Stimulated activated CD8-positive, alpha-beta memory T cell treated with anti-CD3 and anti-CD28 coated beads, Interleukin-12 subunit alpha, Interleukin-12 subunit beta, amount 100 ng/mL, for 1 hour (primary cell): ENCODE measurements at places on chromosomes 13 and 19.

GRCh38 chr19:46386996-46387712 lies 26.2 kb downstream of the CCDC8 start:
- DNase-seq = no peak

DNA sequence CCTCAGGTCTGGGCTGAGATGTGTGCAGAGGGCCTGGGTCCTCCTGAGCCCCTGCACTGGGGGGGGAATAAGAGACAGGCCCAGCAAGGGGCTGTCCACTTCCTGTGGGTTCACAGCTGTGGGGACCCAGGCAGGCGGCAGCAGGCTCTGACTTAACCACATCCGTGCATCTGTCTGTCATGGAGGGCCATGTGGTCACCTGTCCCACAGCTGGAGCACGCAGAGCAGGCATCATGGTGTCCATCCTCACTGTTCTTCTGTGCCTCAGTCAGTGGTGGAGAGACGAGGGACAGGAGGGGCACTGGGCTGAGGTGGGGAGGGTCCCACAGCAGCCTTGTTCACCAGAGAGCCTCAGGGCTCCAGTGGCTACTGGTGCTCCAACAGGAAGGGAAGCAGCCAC lies 16.3 kb upstream of the KIR3DL3 start:
- DNase-seq = no peak

- peak; percentile 22 for DNase-seq
These were observed 2.0 kb upstream of the INAFM1 start for GRCh38 chr19:47272448-47273312.

- DNase-seq = no peak
These were observed 15.5 kb downstream of the PGLS start for GRCh38 chr19:17526922-17527321.

DNA sequence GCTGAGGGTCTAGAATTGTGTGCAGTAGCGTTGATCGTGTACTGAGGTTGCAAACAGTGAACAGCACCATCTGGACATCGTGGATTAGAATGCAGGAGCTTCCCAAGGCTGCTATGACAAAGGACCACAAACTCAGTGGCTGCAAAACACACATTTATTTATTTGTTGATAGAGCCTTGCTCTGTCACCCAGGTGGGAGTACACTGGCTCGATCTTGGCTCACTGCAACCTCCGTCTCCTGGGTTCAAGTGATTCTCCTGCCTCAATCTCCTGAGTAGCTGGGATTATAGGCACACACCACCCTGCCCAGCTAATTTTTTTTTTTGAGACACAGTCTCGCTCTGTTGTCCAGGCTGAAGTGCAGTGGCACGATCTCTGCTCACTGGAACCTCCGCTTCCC lies 2.3 kb upstream of the UHRF1 start:
- no peak for DNase-seq

DNA sequence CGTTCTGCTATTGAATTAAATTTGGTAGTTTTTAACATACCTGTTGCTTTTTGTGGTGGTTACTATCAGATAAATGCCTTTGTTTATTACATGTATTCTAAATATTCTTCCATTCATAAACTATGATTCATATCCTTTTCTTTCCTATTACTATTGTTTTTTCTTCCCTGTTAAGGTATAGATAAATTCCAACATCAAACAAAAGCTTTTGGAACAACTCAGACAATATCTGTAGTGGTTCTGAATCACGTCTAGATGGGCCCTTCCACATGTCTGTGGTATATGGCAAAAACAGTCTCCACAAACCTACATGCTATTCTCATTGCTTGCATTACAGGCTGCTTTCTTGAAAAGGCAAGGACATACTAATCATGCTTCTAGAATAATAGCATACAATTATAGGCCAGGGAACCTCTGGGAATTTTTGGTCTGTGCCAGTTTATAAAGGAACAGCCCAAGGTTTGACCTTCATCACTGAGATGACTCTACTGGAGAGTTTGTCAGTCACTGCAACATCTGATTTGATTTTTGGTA lies 6.4 kb downstream of the LRCH1 start:
- DNase-seq = no peak
